ENCODE measurements at places on chromosomes 1 and 21.

- DNase-seq = no peak
These were observed 2.1 kb downstream of the SLAMF6 start for GRCh38 chr1:160520999-160521398.

- DNase-seq = no peak
These were observed 89.4 kb upstream of the SPATA6 start for GRCh38 chr1:48561444-48561843.

DNA sequence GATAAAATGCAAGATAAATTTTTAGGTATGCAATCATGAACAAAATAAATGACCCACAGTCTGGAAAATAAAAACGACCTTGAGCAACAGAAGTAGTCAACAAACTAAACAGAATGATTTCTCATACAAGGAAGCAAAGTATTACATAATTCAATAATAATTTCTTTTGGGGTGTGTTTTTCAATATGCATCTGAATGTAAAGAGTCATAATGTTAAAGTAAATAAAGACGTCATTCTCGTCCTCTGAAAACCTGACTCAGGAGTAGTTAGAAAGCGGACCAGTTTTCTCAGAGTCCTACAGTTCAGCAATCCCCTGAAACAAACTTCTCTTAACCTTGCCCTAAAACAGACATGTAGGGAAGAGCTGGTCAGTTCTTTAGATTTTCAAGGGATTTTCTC is 18.6 kb downstream of the CDC42BPA start:
- DNase-seq = peak; percentile 18

GRCh38 chr1:153869486-153869885 is 53.3 kb downstream of the GATAD2B start:
- no peak for DNase-seq

DNA sequence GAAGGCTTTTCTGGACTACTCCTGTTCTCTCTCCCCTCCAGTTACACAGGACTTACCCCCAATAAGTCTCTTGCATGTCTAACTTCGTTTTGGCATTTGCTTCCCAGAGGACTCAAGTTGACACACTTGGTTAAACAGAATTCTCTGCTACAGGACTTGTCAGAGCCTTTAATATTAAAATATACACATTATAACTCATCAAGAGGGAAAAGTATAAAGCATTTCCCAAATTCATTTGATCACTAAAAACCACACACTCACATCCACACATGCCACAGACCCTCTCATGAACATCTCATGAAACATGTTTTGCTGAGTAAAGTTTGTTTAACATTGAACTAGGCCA is 8.7 kb upstream of the CAPN2 start:
- no peak for DNase-seq

GRCh38 chr21:37770461-37770860 is 145.8 kb downstream of the KCNJ6 start:
- DNase-seq = no peak

GRCh38 chr1:25023826-25024225 is 93.8 kb upstream of the RUNX3 start:
- DNase-seq = no peak

- DNase-seq = no peak
These were observed 79.5 kb upstream of the BACH1 start for GRCh38 chr21:29219165-29219770.

GRCh38 chr1:206032380-206033140 is 8.9 kb upstream of the CTSE start:
- DNase-seq = no peak

GRCh38 chr1:71738910-71739309 is 543.4 kb downstream of the NEGR1 start:
- DNase-seq = no peak

GRCh38 chr1:175839779-175840669 is 96.6 kb upstream of the TNR start:
- DNase-seq = no peak

DNA sequence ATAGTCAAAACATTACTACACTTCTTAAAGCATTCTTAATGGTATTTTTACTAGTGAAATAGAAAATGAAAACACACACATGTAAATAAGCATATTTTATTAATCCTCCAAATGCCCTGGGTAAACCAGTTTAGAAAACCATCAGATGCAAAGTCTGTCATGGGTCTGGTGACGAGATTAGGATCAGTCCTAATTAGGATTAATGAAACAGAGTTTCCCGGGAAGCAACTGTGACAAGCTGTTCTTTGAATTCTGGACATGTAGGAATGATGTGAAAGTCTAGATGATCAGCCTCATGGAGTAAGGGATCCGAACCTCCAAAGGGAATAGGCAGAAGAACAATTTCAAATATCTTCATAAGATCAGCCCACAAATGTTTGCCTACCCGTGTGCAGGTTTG is 250.2 kb downstream of the KIF26B start:
- DNase-seq = no peak

GRCh38 chr1:150183061-150183460 is 33.3 kb downstream of the PLEKHO1 start:
- DNase-seq = no peak

- no peak for DNase-seq
These were observed 744 bp downstream of the MIER1 start for GRCh38 chr1:66925558-66925910.

DNA sequence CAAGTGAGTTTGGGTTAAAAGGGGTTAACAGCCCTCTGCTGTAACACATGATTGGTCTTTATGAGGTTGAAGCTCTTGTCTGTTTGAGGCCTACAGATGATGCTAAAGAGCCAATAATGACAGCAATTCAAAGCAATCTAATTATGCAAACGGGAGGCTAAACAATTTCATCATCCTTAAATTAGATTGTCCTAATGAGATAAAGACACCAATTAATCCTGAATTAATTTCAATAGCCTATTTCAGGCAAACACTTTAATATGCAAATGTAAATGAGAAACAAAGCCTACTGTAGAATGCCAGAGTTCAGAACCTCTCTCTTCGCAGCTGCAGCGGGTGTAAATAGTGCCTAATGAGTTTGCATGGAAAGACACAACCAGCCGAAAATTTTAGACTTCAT is 504.7 kb upstream of the PBX1 start:
- DNase-seq = no peak

- no peak for DNase-seq
These were observed 363.1 kb upstream of the ADGRL2 start for GRCh38 chr1:81437649-81438048.

DNA sequence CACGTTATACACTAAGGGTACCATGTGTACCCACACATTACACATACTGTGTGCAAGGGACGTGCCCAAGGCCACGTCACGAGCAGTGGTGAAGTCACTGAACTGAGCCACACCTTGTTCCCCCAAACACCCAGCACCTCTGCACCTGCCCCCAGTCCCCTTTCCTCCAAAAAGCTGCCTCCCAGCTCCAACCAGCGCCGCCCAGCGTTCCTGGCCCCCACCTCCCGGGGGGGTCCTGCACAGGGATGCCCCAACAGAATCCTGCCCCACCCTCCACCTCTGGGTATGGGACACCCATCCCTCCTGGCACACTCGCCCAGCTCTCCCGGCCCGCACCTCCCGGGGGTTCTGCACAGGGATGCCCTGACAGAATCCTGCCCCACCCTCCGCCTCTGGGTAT is 54.1 kb downstream of the CHD5 start:
- no peak for DNase-seq

DNA sequence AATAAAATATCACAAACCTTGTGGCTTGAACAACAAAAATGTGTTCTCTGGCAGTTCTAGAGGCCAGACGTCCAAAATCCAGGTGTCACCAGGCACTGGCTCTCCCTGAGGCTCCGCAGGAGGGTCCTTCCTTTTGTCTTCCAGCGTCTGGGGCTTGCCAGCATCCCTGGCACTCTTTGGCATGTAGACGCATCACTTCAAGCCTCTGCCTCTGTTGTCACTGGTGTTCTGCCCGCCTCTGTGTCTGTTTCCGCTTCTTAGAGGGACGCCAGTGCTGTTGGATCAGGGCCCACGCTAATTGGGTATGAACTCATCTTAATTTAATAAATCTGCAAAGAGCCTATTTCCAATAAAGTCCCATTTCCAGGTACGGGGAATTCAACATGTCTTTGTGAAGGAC is 273.7 kb upstream of the C1orf174 start:
- DNase-seq = no peak

- DNase-seq = peak; percentile 85
These were observed 16.6 kb upstream of the ZSCAN20 start for GRCh38 chr1:33455539-33456501.

DNA sequence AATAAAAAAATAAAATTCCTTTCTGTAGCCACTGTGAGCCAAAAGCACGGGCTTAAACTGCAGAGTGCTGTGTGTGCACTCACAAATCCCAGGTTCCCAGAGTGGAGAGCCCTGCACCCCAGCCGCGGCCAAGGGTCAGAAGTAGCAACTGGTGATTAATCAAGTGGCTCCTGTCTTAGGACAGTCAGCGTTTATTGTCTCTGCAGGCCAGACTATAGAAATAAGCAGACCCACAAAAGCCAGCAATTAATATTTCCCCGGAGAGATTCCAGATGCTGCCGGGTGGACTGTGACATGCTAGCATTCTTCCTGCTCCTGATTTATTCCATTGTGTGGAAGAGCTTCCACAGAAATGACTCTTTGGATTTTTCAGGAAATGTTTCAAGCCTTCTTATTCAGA is 412.2 kb downstream of the KIF26B start:
- DNase-seq = peak; percentile 51

GRCh38 chr1:67773462-67773861 is 59.8 kb downstream of the GNG12 start:
- DNase-seq = peak; percentile 56

GRCh38 chr1:159163614-159164228 is 7.7 kb upstream of the CADM3 start:
- no peak for DNase-seq

GRCh38 chr1:227449741-227450441 is 113.5 kb upstream of the ZNF678 start:
- no peak for DNase-seq

DNA sequence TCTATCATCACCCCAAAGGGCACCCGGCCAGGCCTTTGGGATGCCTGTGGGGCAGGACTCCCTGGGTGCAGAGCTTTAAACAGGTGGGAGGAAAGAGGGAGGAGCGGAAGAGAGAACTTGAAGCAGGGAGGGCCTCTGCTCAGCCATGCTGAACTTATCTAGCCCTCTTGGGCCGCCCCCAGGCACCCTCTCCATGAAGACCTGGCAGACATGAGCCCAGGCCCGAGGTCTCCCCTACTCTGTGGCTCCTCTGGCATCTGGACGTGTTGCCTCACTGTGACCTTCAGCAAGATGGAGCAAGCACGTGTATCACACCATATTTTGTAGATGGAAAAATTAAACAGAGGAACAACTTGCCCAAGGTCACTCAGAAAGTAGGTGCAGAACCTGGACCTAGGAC is 711.4 kb downstream of the MATN1 start:
- no peak for DNase-seq

GRCh38 chr1:157081707-157082106 is 17.9 kb downstream of the ETV3L start:
- peak; percentile 9 for DNase-seq

DNA sequence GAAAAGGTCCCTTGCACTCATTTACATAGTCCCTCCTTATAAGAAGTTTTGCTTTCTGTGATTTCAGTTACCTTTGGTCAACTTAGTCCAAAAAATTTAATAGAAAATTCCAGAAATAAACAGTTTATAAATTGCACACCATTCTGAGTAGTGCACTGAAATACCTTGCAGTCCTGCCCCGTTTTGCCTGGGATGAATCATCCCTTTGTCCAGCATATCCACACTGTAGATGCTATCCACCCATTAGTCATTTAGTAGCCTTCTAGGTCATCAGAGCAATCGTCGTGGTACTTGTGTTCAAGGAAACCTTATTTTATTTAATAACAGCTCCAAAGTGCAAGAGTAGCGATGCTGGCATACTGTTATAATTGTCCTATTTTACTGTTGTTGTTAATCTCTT is 38.0 kb downstream of the SPRTN start:
- no peak for DNase-seq

DNA sequence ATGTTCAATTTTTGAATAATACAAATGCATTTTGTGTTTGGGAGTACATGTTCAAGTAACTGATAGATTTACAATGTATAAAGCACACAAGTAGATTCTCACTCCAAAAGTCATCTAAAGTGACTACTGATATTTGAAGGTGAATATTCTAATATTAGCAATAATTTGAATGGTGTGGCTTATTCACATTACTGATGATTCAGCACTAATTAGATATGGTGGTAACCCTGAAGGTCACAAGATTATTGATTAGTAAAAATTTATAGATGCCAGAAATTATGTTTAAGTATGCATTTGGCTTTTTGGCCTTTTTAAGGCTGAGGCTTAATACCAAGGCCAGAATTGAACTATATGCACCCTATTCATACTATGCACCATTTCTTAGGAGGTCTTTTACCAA is 52.4 kb upstream of the TENT5C start:
- no peak for DNase-seq

- no peak for DNase-seq
These were observed 117.8 kb upstream of the COL6A1 start for GRCh38 chr21:45863751-45864150.

DNA sequence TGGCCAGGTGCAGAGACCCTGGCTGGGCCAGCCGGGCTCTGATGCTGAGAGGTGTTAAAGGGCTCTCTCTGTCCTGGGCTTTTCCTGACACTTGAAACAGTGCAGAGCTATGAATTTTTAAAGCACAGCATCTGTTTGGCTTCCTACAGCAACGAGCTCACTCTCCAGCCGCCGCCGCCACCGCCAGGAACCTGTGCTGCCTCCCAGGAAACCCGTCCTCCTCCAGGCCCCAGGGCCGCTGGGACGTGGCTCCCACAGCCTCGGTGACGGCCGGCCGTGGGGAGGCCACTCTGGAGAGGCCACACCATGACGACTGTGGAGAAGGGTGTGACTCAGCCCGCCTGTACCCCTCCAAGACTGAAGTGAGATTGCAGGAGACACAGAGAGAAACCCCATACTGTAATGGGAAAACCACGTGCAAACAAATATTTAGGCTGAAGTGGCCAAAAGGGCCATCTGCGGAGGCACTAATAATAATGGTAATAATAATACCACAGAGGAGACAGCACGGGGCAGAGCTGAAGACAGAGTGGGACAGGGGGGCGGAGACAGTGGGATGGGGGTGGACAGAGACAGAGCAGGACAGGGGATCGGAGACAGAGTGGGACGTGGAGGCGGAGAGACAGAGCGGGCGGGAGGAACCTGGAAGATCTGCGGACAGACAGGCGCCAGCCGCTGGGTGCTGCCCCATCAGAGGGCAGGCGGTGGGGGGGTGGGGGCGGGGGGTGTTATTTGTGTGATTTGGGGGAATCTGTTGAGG is 139.2 kb downstream of the CASZ1 start:
- no peak for DNase-seq

- DNase-seq = no peak
These were observed 86.1 kb upstream of the CD53 start for GRCh38 chr1:110786802-110787327.

GRCh38 chr1:214506972-214507431 is 44.4 kb downstream of the PTPN14 start:
- no peak for DNase-seq

- DNase-seq = no peak
These were observed 1260.6 kb upstream of the ADGRL2 start for GRCh38 chr1:80540149-80540548.

All from fibroblast of skin of right biceps (primary cell).